ENCODE measurements at places on chromosomes 5 and 9.

DNA sequence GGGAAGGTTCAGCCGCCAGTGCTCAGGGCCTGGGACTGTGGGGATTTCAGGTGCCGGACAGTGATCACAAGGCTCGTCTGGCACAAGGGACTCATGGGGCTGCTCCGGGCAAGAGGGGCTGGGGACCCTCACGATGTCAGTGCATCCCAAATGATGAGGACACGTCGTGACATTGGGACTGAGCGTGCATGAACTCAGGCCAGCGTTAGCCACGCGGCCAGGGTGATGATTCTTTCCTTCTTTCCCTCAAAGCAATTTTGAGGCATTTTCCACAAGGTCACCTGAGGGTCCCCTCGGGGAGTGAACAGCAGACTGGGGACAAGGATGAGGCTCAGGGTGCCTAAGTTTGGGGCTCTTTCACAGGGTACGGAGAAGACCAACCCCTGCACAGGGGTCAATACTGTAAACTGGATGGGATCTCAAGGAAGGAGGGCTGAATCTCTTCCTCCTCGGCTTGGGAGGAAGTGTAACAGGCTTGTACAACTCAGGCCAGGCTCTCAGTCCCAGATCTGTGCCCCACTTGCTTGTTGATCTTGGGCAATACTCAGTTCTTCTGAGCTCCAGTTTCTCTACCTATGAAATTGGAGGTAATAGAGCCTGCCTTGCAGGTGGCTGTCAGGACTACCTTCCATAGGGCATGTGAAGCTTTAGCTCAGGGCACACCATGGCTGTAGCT is 78.5 kb downstream of the PRRT1B start:
- DNase-seq: no peak

GRCh38 chr5:14959399-14960119 is 88.0 kb upstream of the ANKH start:
- DNase-seq: no peak

GRCh38 chr9:5631026-5631425 is 2.1 kb downstream of the RIC1 start:
- no peak for DNase-seq

DNA sequence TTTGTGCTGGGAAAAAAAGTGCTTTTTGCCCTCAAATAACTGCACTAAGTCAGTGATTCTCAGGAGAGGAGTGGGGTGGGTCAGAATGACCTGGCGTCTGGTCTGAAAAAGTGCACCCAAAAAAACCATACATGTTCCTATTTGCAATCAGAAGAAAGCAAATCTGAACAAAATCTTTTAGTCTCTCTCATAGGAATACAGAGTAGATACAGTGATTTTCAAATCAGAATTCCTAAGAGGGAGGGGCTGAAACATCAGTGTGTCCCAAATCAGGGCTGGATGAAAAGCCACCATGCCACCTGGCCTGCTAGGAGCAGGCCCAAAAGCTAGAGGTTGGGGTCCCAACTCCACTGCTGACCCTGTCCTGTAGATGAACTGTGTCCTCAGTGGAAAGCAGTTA is 66.8 kb downstream of the RAPGEF1 start:
- no peak for DNase-seq

DNA sequence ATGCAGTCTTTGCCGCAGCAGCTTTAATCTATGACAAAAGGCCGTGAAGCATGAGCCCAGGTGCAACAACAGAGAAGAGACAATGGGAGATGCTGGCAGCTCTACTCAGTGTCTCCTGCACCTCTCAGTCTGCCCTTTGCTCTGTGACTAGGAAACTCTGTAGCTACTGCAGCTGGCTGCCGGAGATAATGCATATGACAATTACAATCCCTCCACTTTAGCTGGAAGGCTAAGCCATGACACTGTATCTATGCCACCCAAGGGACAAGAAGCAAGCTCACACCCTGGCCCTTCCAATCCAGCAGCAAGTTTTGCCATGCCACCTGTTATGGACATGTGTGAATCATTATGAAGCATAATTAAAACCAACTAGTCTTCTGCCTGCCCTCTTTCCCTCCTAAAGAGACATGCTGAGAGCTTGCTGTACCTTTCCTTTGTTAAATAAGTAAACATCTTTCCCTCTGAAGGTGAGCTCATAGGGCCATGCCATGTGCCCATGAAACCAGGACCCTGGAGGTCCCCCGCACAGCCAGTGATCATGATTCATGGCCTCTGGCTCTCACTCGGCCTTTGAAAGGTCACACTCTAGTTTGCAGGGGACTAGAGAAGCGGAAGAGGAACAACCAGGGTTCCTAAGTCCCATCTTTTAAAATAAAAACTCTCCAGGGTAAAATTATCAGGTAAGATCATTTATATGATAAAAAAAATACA is 219.4 kb downstream of the SPOCK1 start:
- DNase-seq: no peak

DNA sequence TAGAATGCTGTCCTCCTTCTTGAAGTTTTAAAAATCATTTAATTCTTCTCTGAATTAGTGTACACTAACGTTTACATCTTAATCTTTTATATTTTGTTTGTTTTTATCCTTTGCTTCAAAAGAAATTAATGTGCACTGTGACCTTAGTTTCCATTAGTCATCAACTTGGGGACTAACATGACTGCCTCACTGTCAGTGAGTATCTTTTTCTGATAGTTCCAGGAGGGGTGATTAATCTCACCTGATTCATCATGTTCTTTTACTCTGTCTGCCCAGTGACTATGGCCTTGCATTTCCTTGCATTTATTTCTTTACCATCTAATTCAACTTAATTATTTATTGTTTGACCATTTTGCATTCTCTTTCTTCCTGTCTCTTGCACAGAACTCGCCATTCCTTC is 33.4 kb upstream of the NR3C1 start:
- no peak for DNase-seq

GRCh38 chr5:17249029-17249634 is 31.7 kb downstream of the BASP1 start:
- DNase-seq: no peak

- no peak for DNase-seq
Observed at GRCh38 chr9:34362614-34363214, 14.0 kb downstream of the MYORG start.

- no peak for DNase-seq
Observed at GRCh38 chr5:78755822-78756429, 107.4 kb upstream of the LHFPL2 start.

GRCh38 chr9:120555839-120556238 is 24.1 kb downstream of the CDK5RAP2 start:
- DNase-seq: no peak

DNA sequence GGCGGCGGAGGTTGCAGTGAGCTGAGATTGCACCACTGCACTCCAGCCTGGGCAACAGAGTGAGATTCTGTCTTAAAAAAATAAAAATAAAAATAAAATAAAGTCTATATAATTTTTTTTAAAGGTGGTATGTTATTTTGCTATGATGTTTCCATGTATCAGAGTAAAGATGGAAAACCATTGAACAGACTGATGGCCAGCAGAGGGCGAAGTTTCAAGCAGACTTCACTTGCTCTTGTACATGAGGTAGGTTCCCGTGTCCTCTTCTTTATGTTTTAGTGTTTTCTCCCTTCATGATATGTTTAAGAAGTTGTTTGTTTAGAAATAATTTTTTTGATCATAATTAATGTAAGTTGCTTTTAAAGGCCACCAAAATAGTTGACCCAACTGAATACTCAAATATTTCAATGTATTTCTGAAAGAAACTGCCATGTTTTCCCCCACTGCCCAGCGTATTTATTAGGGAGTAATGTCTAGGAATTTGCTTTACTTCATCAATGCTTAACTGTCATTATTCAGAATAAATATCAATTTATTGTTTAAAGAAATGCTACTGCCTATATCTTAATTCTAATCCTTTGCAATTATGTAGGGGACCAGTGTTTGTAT is 146.4 kb downstream of the HACD4 start:
- peak; percentile 44 for DNase-seq

DNA sequence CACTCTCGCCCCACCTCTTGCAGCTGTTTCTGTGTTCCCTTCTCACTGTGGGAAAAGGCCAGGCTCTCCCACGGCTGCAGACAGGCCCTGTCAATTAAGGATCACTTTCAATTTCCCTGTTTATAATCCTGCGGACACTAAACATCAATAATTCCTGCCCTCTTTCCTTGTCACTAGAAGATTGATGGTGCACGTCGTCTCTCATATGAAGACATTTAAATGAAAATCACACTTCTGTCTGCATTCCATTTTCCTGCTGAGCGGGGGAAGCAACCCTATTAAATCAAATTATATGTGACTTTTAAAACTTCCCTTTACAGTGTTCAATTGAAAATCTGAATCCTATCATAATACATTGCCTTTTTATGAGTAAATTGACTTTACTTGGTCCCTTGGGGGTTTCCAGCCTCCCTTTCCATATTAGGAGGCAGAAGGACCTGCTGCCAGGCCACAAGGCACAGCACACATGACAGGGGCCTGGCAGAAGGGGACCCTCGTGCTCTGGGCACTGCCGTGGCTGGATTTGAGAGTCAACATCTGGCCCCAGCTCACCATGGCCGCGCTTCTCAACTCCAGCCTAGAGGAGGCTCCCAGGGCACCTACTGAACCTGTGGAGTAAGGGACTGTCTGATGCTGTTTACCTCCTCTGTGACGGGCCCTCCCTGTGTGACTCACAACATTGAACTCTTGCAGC is 311.0 kb upstream of the IRX4 start:
- DNase-seq: no peak

DNA sequence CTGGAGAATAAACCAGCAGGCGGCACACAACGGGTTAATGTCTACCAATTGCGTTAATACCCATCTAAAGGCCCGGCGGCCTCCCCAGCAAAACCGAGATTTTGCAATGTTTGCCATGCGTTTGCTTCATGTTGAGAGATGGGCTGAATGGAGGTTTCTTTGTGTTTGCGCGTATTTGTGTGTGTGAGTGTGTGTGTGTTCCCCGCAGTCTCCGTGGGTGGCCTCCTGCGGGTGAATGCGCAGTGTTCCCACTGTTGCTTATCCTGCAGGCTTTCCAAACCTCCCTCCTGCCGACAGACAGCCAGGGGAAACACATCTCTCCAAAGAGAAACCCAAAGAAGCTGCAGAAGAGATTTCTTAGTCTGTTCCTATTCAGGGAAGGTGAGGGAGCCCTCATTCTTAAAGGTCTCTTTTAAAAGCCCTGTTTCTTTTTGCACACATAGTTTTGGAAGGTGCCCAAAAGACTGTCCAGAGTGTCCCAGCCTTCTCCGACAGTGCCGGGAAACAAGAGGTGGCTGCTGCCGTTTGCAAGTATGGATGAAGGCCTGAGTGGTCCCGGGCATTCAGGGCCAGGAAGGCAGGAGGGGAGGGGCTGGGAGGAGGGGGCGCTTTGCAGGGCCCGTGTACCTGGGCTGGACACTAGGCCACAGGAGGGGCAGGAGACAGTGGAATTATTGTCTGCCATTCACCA is 103.8 kb upstream of the ERCC6L2 start:
- DNase-seq: no peak

DNA sequence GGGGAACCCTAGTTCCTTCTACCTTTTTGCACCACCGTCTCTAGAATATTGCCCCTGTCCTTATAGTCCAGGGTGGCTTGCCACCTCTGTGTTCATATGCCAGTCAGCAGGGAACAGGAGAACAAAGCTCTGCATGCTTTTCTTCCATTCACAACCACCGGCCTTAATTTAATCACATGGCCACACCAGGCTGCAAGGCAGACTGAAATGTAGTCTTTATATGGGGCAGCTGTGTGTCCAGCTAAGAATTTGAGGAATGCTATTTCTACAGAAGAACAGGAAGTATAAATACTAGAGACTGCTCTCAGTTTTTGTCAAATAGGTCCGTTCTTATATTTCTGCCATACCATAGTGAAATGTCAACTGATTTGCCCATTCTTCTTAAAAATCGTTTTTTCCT is 5.8 kb downstream of the C5orf22 start:
- DNase-seq: no peak

DNA sequence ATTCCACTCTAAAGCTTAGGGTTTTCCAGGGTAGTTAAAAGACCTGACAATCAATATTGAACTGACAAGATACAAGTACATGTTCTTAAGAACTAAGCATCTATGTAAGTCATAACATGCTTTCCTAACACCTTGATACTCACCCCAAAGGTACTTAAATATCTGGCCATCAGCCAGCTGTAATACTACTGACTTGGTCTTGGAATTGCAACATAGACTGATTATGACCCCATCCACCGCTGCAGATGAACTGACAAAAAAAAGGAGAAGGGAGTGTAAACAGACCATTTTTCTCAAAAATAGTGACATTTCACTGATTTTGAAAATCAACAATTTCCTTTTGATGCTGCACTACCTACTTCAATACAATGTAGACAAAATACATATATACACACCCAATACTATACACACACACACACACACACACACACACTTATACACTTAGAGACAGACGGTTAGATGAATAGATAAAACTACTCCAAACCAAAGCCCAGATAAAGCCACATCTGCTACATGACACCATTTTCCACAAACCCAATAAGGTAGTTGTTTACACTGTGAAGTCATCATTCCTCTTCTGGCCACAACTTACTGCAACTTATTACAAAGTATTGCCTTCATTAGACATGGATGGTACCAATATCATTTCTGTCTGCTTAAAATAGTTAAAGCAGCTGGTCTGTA is 30.4 kb downstream of the ELP1 start:
- no peak for DNase-seq

DNA sequence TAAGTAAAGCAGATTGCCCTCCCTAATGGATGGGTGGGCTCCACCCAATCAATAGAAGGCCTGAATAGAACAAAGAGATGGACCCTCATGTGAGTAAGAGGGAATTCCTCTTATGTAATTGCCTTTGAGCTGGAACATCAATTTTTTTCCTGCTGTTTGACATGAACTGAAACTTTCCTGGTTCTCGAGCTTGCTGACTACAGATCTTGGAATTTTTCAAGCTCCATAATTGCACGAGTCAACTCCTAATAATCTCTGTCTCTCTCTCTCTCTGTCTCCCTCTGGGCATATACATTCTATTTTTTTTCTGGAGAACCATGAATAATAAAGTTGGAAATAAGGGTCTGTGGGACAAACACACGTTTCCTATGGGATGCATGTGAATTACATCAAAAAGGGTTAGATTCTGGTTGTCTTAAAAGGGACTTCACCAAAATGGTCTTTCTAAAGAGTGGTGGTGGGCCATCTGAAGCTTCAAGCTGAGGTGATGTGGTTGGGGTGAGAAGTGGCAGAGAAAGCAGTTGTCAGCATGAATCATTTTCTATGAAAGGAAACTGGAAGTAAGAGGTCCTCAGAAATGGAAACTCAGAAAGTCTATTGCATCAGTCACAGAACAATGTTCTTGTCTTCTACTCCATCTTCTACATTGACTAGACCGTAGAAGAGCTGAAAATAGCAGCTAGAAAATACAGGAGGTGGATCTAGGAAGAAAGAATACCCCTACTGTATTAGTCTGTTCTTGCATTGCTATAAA is 47.0 kb upstream of the HOMER1 start:
- no peak for DNase-seq

DNA sequence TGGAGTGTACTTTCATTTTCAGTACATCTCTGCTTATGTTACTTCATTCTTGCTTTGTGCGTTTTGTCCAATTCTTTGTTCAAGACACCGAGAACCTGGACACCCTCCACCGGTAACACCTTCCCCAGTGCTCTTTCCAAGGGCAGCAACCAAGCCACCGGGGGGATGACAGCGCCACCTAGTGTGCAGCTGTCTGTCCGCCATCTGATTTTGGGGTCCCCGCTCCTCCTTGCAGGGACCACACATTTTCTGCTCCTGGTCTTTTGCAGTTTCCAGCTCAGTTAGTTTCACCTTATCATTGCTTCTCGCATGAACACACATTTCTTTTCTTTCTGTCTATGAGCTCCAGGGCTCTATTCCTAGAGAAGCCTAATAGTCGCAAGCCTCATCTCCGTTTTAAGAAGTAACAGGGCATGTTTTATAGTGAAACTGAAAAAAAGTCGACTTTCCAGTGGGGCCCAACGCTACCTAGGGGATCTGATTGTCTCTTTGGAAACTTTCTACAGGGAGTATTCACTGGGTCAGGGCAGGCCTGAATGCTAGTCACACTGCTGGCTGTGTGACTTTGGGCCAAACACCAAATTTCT is 152.1 kb downstream of the FSTL4 start:
- DNase-seq: no peak
